ENCODE measurements at places on chromosomes 2 and 18.
A peak's percentile ranks its signal among the peaks of the same experiment; 100 is the strongest.

- DNase-seq, result no peak
These were observed 834 bp upstream of the ARL4C start for GRCh38 chr2:234497594-234498235.

GRCh38 chr2:176174382-176174823 is 14.1 kb upstream of the HOXD1 start:
- DNase-seq, result no peak

DNA sequence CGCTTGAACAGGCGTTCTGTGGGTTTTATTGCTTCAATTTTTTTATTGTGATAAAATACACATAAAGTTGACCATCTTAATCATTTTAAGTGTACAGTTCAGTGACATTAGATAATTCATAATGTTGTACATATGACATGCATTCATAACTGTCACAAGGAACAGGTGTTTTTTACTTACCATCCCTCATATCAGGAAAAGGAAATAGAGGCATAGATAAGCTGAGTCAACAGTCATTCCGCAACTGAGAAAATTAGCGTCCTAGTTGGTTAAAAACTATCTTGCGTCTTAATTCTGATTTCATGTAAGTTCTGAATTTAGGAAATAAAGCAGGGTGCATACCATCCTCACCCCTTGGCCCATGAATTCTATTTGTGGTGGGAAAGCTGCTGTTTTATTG is 36.5 kb downstream of the PLB1 start:
- DNase-seq, result no peak

DNA sequence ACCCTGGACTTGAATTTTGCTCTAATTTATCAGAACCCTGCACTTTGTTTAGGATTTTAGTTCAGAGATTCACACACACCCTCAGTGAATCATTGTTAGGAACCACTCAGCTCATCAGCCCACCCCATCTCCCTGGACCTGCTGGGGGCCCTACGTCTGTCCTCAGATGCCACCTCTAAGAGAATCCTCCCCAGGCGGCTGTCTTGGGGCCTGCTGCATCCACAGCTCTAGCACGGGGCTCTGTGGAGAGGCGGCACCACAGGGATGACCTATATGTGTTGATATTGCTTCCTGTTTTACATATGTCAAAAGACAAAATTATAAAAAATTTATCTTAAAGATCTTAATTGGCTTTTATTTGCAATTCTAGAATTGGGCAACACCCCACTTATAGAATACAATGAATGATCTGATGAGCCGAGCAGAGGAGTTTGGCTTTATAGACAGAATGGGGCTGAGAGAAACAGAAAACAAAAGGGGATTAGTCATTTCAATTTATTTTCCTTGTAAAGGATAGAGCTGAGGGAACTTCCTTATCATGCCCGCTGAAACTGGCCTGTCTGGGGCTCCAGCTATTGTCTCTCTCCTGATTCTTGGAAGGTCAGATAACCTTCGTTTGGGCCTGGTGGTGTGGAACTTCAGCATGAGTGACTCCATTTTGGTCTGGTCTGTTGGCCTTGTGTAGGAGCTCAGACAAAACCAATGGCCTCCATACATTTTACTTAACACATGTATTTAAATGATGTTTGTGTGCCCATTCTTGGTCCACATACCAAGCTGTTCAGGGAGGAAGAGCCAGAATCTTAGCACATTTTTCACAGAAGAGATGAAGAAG is 1.4 kb downstream of the MYO7B start:
- no peak for DNase-seq

- no peak for DNase-seq
These were observed 307.9 kb downstream of the SLC8A1 start for GRCh38 chr2:40144022-40144421.

DNA sequence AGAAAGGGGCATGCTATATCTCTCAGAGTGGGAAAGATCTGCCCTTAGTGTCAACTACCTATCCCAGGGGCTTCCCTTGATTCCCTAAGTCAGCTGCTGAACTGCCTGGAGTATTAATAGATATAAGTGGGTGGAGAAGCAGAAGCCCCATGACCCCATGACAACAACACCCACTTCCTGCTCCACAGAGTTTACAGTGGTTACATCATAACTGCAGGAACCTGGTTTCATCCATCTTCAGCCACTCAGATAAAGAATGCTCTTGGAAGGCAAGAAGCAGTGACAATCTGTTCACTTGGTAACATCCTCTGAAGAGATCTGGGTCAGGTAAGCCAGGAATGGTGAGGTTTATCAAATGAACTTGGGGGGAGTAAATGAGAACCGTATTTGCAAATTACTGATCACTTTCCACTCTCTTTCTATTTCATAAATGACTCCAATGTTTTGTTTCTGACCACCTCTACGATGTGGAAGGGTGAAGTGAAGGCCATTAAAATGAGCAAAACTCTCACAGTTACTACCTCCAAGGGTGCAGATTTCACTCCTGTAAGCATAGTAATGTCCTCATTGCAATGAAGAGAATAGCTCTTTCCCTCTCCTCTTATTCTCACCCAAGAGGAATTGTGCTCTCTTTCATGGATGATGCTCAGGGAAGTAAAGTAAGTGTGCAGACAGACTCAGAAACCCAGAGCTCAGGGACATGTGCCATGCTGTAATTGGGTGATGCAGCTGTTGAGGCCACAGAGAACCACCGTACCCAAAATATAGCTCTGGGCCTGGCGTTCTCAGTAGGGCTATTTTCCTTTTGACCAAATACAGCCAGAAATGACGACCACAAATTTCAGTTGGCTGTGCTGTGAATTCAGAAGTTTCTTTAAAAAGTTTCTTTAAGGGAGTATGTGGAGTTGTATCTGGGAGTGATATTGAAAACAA is 192.8 kb upstream of the APCDD1 start:
- DNase-seq, result no peak

- peak; percentile 27 for DNase-seq
These were observed 459.0 kb downstream of the BCL11A start for GRCh38 chr2:60094450-60094929.

- DNase-seq, result no peak
These were observed 38.3 kb downstream of the OXER1 start for GRCh38 chr2:42725657-42726056.

GRCh38 chr2:129744649-129745048 is 234.8 kb upstream of the RAB6C start:
- DNase-seq, result no peak

DNA sequence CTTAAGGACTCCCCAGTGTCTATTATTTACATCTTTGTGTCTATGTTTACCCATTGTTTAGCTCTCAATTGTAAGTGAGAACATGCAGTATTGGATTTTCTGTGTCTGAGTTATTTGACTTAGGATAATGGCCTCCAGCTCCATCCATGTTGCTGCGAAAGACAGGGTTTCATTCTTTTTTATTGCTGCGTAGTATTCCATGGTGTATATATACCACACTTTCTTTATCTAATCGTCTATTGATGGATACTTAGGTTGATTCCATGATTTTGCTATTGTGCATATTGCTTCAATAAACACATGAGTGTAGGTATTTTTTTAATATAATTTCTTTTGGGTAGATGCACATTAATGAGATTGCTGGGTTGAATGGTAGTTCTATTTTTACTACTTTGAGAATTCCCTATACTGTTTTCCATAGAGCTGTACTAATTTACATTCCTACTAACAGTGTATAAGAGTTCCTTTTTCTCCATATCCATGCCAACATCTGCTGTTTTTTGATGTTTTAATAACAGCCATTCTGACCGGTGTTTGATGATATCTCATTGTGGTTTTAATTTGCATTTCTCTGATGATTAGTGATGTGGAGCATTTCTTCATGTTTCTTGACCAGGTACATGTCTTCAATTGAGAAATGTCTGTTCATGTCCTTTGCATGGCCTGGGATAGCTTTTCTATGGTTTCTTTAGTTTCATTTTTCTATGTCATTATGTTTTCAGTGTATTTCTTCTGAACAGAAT is 21.8 kb downstream of the MTCL1 start:
- no peak for DNase-seq

- no peak for DNase-seq
These were observed 86.8 kb downstream of the FMNL2 start for GRCh38 chr2:152421521-152422370.

- DNase-seq, result no peak
These were observed 36.0 kb upstream of the NCK2 start for GRCh38 chr2:105708697-105709096.

All from DMS79 (cell line).